ENCODE measurements at places on chromosomes 16 and 17.

DNA sequence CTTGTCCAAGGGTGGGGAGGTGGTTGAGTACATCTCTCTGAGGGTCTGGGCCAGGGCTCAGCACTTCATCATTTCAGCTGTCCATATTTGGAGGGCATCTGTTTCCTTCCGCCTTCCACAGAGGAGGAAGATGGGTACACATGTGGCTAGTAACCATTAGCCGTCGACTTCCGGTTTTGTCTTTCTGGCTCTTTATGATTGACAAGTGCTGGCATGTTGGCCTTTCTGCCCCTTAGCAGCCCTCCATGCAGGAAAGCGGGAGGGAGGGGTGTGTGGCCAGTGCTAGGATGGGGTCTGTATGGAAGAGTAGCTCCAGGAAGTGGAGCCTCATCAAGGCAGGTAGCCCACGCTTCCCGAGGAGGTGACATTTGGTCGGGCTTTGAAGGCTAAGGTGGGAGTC, 69.6 kb downstream of the RAI1 start:
- DNase-seq = no peak

- DNase-seq = no peak
These were observed 14.4 kb downstream of the C17orf50 start for GRCh38 chr17:35775039-35775438.

GRCh38 chr17:33038740-33039139, 47.1 kb downstream of the SPACA3 start:
- no peak for DNase-seq

DNA sequence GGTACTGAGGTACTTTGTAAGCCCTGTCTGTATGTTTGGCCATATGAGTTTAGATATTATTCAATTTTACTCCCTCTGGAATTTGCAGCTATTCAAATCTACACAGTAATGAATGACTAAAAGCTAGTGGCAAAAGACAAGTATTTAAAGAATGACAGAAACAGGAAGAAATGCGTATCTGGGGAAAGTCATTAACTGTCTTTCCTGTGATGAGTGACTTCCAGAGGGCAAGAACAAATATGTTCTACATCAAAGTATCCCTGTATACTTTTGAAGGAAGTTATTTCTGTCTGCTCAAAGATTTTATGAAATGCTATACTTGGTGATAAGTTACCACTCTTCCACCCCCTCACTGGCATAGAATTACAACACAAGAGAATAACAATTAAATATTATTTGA, 489.3 kb upstream of the SOX9 start:
- DNase-seq = no peak

DNA sequence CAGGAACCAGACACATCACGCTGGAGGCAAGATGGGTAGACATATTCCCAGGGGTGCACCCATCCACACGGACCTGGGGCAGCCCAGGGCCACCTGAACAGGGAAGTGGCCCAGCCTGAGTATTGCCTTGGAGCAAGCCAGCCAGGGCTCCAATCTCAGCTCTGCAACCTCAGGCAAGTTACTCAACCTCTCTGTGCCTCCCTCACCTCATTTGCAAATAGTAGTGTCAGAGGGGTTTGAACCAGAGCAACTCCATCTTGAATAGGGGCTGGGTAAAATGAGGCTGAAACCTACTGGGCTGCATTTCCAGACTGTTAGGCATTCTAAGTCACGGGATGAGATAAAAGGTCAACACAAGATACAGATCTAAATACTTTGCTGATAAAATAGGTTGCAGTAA, 35.1 kb upstream of the SNN start:
- no peak for DNase-seq

DNA sequence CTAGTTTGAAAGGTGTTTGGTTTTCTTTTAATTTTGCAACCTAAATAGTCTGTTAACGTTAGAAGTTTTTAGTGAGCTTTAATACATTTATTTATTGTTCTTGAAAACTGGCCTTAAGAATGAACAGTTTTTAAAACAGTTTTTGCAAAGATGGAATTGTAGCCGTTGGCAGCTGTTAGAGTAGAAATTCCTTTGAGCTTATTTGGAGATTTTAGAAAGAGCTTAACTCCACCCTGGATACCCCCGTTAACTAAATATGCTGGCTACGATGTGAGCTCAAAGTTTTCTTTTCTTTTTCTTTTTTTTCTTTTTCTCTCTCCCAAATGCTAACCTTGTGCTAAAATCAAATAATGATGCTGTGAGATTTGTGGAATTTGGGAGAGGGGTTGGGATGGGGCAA, 75.2 kb downstream of the COX10 start:
- no peak for DNase-seq

- no peak for DNase-seq
These were observed 11.1 kb upstream of the CHRNE start for GRCh38 chr17:4913994-4914393.

DNA sequence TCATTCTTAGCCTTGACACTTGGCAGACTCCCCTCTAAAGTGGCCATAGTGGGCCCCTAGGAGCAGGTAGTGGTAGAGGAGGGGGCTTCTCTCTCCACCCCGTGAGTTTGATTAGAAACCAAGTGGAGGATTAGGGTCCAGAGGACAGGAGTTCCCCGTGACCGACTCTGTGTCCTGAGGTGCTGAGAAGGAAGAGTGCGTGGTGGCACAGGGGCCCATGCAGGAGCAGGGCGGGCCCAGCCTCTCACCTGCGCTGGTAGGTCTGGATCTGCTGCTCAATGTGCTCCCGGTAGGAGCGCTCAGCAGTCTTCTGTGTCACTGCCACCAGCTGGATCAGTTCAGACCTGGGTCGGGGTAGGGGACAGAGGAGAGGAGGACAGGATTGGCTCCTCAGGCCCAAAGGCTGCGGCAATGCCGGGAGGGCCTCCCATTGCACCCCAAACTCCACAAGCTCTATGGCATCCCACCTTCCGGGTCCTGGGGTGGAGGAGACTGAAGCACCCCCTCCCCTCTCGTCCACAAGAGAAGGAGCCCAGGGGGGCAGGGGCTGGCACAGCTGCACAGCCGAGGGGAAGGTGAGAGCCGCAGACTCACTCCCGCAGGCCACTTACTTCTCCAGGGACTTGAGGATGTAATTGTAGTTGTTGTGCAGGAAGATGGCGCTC, 6.2 kb downstream of the ZACN start:
- DNase-seq = no peak

GRCh38 chr17:79565606-79566250, 45.1 kb downstream of the RBFOX3 start:
- no peak for DNase-seq

GRCh38 chr16:52433643-52434042, 113.3 kb downstream of the TOX3 start:
- no peak for DNase-seq

All from NCI-H187 treated with DMSO at 0.1 percent for 48 hours (cell line).